ENCODE measurements at places on chromosomes 3 and 15. TPM values are rescaled to one million over a fixed set of nuclear protein-coding genes. Genes with fewer than 3 reads are reported as not detected.

DNA sequence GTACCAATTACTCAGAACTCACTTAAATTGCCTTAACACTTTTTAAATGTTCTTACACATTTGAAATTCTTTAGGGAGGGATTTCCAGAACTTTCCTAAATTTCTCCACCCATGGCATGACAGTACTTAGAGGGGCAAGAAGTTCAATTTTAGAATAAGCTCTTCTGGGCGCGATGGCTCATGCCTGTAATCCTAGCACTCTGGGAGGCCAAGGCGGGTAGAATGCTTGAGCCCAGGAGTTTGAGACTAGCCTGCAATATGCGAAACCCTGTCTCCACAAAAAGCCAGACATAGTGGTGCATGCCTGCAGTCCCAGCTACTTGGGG is 10.6 kb downstream of the FAM131A start:
- peak; percentile 23 for DNase-seq

DNA sequence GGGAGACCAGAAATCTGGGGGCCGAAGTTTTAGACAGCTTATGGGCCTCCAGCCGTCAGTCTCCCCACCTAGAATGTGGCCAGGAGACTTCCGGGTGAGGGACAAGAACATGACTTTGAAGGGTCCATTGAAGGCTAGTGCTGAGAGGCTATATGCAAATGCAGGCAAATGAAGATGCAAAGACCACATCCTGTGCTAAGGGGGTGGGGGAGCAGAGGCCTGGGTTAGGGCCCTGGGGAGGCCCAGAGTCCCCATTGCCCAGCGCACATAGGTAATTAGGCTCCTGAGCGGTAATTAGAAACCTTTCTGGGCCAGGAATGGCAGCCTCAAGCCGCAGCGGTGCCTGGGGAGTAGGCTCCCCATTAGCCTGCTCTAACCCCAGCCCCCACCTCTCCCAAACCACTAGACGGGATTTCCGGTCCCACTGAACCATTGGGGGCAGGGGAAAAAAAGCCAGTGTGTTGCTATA is 6.8 kb downstream of the CSK start:
- DNase-seq, result no peak

DNA sequence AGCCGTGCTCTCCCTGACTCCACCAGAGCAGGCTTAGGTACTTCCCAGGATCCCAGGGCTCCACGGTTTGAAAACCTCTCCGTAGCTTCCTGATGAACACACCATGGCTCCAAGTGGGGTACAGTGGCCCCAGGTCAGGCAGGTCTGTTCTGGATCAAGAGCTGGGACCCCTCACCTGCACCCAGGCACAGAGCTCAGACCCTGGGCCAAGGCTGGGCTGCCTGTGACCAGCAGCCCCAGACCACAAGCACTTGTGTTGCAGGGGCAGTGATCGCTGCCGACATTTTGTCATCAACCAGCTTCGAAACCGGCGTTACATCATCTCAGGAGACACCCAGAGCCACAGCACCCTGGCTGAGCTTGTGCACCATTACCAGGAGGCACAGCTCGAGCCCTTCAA is 5.3 kb downstream of the SH2D7 start:
- no peak for DNase-seq

DNA sequence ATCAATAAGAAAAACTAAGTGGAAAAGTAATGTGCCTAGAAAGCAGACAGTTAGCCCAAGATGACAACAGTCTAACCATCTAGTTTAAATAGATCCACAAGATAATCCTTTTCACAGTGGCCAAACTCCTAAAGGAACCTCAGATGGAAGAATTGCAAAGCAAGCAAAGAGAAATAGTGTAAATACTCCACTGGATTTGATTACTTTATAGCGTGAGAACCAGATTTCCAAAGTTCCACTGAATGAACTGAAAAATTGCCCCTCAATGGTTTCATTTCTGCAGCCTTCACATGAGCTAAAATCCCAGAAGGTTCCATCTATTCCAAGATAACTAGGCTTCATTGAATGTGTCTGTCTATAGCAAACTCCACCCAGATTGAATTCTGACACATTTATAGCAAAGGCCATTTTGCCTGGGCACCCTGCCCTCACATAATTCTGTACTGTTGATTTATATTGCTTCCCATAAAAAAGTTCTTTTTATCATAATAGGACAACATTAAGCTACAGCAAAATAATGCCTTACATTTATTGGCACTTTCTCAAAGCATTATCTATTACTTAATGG is 129.7 kb upstream of the THBS1 start:
- DNase-seq, result no peak

DNA sequence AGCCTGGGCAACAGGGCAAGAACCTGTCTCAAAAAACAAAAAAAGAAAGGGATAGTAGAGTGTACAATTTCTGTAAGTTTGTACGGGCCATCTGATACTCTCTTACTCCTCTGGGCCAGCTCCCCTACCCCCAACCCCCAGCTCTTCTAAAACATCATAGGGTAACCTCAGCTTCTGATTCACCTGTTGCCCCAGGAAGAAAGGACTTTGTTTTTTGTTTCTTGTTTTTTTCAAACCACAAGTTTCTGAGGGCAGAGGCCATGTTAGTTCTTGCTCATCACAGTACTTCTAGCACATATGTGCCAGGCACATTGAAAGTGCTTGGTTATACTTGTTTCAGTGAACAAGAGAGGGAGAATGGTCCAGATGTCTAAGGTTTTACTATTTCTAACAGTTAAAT is 20.2 kb downstream of the ATOSA start:
- no peak for DNase-seq

ZNF148 gene
- total RNA-seq, result 43.7 TPM

TMEM212 gene
- total RNA-seq, result not detected

HIGD2B gene
- total RNA-seq, result not detected
